Activated B cell treated with CpG ODN at 0.5 μM for 24 hours (primary cell): ENCODE measurements at places on chromosomes 13 and 19.

DNA sequence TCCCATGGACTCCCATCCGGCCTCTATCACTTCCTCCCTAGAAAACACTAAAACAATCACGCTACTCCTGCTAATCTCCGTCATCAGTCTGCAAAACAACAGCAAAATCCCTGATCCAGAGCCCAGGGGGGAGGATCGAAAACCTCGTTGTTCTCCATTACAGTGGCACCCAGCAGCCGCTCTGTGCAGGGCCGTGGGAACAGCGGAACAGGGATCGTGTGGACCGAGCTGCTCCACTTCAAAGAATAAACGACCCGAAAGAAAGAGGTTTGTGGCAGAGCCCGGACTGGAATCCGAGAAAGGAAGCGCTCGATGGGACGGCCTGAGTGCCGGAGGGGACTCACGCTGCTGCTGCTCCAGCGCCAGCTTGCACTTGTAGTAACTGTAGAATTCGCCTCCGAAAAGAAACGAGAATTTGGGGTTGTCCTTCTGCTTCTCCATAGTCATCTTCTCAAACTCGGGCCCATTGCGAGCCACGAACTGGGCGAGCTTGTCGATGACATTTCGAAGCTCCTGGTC is 652 bp downstream of the CHERP start:
- no peak for DNase-seq

DNA sequence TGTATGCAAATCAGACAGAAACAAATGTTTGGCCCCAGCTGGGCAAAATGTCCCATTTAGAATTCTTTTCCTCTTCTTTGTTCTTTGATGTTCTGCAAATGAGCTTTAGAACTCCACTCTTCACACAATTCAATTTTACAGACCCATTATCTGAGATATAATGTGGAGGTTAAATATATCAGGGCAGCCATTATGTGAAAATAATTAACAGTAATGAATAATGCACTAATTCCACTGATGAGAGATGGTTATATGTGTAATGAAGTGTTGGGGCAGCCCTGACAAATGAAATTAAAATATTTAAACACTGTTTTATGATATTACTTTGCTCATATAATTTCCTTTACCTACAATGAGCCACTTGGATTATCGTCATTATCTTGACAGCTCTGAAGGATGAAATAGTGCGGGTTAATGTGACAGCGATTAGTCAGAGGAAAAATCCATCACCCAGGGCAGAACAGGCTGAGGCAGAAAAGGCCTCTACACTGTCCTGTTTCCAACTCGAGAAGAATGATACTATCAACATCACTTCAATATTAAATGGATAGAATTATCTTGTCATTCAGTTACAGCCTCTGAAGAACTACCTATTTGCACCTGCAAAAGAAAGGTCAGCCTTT is 321.1 kb downstream of the RBM26 start:
- no peak for DNase-seq

DNA sequence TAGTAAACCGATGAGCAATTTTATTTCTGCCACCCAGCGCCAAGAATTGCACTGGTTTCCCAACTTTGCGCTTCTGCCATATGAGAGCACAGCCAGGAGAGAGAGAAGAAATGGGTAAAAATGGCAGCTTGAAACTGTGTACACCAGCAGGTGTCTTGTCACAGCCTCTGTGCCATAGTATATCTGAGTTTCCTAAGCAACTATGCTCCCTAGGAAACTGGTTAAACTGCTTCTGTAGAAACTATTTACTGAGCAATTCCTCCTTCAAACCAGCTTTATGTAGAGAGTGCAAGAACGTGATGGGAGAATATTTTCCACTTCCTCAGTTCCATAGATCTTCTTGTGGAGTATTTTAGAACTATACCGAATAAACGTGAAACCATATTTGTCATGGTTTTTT is 1361.3 kb downstream of the PCDH9 start:
- no peak for DNase-seq

GRCh38 chr13:85095418-85096272 is 703.6 kb downstream of the SLITRK6 start:
- no peak for DNase-seq

DNA sequence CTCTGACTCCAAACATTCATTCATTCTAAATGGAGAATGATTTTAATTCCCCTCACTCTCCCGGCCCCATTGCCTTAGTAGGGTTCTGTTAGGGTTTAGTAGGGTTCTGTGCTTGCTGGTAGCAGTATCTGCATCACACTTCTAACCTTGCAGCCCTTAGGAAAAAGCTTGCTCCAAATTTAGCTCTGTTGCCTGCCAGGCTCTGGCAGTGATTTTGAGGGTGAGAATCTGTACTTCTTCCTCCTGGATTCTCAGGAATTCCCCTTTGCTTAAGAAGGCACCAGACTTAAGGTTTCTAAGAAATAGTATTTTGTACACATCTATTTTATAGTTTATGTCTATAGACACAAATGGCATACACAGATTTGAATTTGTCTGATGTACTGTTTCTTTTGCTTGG is 14.7 kb downstream of the B3GLCT start:
- DNase-seq = no peak

DNA sequence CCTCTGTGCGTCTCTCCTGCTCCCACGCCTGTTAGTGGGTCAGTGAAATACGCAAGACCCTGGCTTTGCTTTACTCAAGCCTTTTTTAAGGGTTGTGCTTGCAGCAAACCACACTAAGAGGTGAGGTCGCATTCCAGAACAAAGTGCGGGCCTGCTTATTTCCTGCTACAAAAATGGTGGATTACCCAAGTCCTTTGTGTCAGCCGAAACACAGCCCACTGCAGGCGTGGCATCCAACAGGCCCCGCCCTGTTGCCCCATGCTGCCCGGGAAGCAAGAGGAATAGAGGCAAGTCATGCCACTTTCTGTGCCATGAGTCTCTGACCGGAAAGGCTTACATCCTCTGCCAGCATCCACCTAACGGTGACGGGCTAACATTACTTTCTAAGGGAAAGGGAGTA is 7.7 kb upstream of the IRS2 start:
- no peak for DNase-seq

GRCh38 chr19:58456111-58456510 is 4.7 kb downstream of the ZNF324B start:
- DNase-seq = no peak

DNA sequence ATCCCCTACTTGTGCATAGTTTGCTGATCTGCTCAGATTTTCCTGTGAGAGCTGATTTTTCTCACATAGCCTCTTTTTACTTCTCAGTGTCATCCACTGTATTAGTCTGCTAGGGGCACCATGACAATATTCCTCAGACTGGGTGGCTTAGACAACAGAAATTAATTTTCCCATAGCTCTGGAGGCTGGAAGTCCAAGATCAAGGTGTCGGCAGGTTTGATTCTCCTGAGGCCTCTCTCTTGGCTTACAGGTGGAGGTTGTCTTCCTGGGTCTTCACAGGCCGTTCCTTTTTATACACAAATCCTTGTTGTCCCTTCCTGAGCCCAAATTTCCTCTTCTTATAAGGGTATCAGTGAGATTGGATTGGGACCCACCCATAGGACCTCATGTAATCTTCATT is 9.2 kb downstream of the LRCH1 start:
- no peak for DNase-seq

DNA sequence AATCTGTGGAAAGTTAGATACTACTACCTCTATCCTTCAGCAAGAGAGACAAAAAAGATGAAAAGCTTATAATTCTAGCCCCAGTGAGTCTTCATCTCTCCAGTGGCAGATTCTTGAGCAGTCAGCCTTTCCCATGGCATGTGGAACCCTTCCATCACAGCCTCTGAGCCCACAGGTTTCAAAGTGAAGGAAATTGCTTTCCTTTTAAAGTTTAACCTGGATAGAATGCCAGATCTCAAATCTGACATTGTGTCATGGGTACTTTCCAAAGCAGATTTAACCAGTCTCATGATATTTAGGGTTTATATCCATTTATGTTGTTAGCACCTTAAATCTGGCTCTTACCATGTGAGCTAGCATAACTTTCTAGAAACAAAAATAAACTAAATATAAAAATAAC is 39.3 kb downstream of the POLR1D start:
- DNase-seq = no peak

GRCh38 chr13:25330541-25330940 is 29.1 kb downstream of the NUP58 start:
- DNase-seq = no peak

DNA sequence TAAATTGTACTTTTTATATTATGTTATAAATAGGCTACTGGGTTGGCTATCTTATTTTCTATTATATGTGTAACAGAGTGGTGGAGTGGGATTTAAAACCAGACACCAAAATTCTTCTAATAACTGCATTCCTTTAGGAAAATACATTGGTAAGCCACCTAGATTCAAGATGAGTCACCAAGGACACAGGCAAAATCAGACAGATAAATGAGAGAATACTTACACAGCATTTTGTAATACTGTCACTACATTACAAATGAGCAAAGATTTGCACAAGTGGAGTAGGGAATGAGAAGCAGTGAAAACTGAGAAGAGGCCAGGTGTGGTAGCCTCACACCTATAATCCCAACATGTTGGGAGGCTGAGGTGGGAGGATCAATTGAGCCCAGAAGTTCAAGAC is 6.2 kb upstream of the SPART start:
- no peak for DNase-seq

DNA sequence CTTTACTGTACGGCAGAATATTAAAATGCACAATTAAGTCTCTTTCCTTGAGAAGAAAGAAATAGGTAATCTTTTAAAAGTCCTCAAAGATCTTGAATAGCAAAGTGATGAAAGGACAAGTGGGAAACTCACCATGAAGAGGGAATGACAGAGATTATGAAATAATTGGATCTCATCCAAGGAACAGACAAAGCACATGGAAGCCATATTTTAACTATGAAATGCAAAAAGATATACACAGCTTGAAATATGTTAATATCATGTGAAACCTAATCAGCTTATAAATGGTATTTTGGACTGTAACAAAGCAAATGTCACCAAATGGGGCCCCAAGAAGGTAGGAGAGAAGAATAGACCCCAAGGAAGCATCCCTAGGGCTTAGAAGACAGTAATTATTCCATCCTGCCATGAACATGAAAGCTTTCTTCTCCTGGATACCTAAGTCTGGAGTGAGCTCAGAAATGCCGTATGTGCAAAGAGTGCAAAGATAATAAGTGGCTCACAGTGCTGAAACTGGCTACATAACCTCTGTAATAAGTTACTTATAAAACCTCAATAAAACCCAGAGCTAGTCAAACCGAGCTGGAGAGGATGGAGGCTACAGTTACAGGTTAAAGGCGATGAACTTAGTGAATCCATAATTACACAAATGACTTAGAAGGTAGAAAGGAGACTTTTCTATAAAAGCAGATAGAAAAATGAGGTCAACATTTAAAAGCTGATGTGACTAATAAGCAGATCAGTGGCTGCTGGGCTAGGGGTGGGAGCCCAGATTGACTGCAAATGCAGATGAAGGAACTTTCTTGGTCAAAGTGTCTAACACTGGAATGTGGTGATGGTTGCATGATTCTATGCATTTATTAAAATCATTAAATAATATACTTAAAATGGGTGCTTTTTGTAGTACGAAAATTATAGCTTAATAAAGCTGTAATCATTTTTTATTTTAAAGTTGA is 34.4 kb downstream of the DCLK1 start:
- DNase-seq = no peak

- DNase-seq = no peak
Measured at GRCh38 chr13:104436555-104436954, 1370.3 kb upstream of the SLC10A2 start.

DNA sequence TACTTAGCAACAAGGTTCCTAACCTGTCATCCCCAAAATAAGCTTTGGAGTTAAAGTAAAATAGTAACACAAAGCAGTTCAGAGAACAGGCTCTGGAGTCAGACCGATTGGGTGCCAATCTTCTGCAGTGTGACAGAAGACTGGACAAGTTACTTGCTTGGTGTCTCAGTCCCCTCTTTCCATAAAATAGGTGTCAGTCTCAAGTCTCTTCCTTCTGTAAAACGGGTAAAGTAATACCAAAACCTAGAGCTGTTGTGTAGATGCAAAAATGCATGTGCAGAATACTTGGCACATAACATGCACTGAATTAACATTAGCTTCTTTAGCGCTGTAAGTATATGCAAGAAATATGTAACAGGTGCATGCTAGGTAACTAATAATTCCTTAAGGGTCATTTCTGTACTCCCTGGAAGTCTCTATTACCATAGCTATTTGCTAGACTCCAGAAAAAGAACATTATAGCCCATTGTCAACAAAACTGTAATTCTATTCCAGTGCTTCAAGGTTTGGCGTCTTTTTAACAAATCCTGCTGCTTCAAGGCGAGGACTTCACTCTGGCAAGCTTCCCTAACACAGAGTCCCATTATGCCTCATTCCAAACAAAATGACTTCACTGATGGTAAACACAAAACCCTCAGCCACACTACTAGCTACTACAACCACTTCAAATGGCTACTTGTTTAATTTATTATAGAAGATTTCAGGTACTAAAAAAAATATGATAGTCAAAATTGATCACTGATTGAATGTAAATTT is 32.8 kb downstream of the ELF1 start:
- DNase-seq = no peak

GRCh38 chr13:66154976-66155375 is 1075.2 kb downstream of the PCDH9 start:
- no peak for DNase-seq

- no peak for DNase-seq
Measured at GRCh38 chr19:30311911-30312310, 60.3 kb upstream of the ZNF536 start.

DNA sequence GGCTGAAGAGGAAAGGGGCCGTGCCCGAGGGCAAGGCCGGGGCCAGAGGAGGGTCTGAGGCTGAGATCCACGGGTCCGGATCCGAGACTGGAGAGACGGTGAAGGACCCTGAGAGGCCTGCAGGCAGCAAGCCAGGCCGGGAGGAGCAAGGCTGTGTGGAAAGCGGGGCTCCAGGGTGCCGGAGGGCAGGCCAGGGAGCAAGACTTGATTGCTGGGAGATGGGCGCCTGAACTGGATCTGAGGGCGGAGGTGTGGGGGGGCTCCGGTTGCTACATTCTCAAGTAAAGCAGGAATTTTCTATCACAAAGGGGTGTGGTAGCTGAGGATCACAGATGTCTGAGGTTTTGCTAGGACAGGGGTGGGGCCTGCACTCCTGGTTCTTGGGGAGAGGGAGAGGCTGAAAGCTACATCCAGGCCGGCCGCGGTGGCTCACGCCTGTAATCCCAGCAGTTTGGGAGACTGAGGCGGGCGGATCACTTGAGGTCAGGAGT is 3.8 kb downstream of the MAMSTR start:
- DNase-seq = no peak

- no peak for DNase-seq
Measured at GRCh38 chr13:55069746-55070145, 2041.1 kb downstream of the OLFM4 start.

GRCh38 chr13:90974249-90974975 is 373.1 kb upstream of the MIR17HG start:
- DNase-seq = no peak

- DNase-seq = no peak
Measured at GRCh38 chr13:111429064-111429558, 108.7 kb downstream of the TEX29 start.

GRCh38 chr19:53015159-53015558 is 1.4 kb downstream of the ERVV-1 start:
- DNase-seq = no peak

- no peak for DNase-seq
Measured at GRCh38 chr13:28655561-28655960, 3.4 kb upstream of the POMP start.

- no peak for DNase-seq
Measured at GRCh38 chr19:33382982-33383381, 9.5 kb downstream of the CEBPG start.

GRCh38 chr13:27962982-27963381 is 6.1 kb downstream of the CDX2 start:
- no peak for DNase-seq

GRCh38 chr13:109275852-109276251 is 510.5 kb downstream of the IRS2 start:
- no peak for DNase-seq

- no peak for DNase-seq
Measured at GRCh38 chr13:60335531-60335930, 61.5 kb upstream of the TDRD3 start.

GRCh38 chr13:112245989-112246388 is 130.2 kb upstream of the SPACA7 start:
- no peak for DNase-seq
